Activated CD4-positive, alpha-beta T cell treated with anti-CD3 and anti-CD28 coated beads for 48 hours (primary cell): ENCODE measurements at places on chromosomes 3 and 15.

DNA sequence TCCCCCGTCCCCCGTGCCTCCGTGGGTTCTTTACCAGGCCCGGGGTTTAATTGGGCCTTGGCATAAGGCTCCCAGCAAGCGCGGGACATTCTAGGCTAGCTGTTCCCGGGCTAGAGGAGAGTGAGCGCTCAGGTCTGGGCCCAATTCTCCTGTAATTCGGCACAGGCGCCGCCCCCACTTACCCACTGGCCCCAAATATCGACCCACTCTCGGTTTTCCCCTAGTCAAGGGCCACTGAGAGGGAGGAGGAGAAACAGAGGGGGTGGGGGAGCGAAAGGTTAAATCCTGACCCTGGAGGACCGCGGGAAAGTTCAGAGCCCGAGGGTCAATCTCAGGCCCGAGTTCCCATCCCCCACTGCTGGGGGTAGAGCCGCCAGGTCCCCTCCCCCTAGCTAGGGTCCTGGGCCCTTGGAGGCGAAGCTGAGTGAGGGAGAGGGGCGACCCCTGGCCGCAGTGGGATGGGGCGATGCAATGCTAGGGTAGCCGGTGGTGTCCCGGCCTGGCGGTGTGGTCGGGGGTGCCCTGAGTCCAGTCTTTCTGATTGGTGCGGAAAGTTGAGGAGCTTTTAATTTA lies 8.5 kb upstream of the ONECUT1 start:
- no peak for DNase-seq

GRCh38 chr3:195609229-195609628 lies 25.5 kb upstream of the APOD start:
- DNase-seq, result no peak

- no peak for DNase-seq
Observed at GRCh38 chr3:178585454-178585853, 49.2 kb downstream of the KCNMB2 start.

- no peak for DNase-seq
Observed at GRCh38 chr3:97278506-97278905, 464.1 kb downstream of the EPHA6 start.

DNA sequence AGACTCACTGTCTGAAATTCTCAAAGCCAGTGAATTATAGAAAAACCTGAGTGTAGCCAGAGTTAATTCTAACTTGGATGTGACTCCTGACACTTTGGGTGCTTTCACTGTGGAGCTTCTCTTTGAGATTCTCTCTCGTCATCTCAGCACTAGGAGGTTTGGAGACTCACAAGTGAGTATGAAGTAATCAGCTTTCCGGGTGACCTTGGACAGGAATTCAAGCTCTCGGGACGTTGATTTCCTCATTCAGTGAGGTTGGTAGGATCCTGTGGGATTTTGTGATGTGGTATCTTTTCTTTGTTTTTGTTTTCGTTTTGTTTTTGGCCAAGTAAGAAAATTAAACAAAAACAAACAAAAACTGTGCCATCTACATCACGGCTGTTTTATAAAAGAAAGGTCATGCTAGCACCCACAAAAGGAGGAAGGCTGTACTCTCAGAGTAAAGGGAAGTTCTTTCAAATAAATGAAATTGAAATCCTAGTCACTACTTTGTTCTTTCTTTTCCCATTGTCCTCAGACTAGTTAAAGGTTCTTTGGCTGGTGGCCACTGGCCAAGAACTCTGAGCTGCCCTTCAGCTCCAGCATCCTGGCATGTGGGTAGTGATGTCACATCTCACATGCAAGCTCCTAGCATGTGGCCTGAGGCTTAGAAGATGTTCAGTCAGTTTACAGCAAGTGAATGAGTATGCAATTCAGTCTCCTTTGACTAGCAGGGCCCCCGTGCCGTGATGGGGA lies 263.3 kb upstream of the TPM1 start:
- no peak for DNase-seq

DNA sequence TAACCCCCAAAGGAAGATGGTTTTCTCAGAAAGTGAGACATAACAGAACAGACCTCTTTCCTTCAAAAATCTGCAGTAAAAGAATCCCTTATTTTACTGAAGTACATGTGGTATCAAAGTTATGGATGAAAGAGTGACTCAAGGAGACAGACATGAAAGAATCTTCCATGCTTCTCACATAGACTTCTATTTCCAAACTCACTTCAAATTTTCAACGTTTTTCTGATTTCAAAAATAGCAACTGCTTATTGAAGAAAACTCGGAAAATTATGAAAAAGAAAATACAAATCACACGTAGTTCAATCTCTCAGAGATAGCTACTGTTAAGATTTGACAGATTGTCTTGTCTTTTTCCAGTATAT lies 39.8 kb upstream of the TRA2B start:
- DNase-seq, result no peak

DNA sequence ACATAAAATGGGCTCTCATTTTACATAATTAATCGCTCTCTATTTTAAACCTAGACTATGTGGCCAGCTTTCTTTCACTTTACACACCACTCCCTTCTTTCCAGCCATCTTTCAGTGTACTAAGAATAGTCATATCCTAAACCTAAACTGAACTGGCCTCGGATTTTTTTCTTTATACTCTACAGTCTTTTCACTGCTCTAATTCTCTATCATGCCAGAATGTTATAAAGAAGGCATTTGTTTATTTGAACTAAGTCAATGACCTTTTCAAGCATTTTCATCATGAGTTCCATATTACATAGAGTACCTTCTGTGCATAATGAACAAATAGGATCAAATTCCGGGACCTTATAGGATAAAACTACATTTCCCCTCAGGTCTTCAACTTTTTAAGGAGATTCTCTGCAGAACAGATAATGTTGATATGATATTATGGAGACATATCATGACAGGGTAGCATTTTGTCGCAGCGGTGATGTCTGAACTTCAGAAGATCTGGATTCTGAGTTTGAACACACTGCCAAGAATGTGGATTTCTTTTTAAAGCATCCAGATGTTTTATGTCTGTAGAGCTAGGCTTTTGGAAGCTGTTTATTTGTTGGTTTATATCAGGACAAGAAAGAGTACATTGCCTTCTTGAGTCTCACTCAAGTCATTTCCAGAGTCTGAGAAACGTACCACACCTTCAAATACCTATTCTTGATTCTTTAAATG lies 1047.3 kb downstream of the MCTP2 start:
- no peak for DNase-seq

- no peak for DNase-seq
Observed at GRCh38 chr15:92361321-92362000, 32.2 kb upstream of the ST8SIA2 start.

DNA sequence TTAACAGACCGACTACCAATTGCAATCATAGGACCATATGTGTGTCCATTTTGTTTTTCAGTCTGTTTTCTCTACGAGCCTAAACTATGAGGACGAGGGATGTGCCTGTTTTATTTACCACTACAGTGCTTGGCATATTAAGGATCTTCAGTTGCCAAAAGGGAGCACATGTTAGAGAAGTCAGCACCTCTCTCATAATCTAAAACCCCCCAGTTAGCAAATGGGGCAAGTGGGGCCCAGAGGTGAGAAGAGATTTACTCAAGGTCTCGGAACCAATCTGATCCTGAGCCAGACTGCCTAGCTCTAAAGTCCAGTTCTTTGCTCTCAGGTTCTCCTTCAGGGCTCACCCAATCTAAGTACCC lies 578 bp upstream of the PODXL2 start:
- DNase-seq, result no peak

GRCh38 chr15:98549741-98550140 lies 98.6 kb upstream of the IGF1R start:
- no peak for DNase-seq

DNA sequence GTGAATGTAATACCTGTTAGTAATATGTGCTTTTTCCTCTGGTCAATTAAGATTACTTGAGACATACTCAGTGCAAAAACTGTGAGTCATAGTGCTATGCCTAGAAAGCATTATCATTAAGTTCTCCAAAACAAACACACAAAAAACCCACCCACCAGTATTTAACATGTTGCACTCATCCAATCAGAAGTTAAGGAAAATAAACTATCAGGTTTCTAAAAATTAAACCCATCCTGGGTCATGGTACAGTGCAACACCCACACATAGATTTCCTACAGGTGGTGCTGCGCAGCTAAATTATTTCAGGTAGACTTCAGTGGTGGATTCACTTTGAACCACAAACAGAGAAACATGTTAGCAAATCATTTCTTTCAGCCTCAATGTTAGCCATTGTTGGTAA lies 264.4 kb upstream of the VEPH1 start:
- no peak for DNase-seq

DNA sequence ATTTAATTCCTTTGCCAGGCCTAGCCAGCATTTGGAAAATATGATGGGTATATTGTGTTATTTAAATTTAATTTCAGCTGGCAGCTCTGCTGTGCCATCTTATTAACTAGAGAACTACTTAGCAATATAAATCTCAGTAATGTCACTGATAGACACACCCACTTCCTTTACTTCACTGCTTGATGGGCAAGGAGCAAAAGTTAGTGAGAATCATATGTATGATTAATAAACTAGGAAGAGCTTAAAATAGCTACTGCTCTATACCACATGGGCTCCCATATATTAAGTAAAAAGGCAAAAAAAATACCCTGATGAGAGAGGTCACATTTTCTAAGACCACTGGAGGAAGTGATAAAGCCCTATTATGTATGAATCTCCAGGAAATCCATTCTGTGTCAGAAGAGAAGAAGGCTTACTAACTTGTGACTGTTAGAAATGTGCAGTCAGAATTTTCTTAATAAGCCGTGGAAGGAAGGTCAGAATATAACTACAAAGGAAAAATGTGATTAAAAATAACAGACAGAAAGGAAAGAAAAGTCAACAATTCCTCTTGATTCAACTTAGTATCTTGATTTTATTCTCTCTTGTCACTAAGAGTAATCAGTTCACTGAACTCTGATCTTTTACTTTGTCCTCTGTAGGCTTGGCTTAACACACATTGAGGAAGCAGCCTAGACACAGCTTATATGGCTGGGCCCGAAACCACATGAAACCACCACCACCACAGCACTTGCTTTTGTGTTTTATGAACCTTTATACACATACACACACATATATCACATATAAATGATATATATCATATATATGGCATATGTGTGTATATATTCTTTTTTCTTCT lies 1233.9 kb upstream of the ALCAM start:
- no peak for DNase-seq

DNA sequence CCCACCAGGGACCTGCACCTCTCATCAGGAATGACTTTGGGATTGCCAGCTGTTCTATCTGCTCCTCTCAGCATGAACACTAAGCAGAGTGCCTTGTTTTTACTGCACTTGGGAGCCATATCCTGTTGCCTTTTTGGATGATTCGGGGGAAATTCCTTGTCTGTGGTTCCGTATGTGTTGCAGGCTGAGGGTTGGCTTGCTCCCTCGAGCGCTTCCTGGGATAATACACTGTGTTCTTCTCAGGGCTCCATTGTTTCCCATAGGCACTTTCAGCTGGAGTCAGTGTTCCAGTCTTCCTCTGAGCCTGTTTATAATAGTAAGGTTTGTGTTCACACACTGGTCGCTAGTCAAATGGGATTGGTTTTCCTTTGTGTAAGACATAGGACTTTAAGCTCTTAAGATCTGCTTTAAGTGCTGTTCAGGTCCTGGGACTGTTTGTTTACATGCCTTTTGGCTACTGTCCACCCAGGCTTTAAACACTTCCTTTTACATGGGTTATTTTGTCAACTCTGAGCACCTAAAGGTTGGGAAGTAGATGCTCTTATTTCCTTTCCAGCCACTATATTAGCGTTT lies 23.4 kb downstream of the BOC start:
- no peak for DNase-seq

DNA sequence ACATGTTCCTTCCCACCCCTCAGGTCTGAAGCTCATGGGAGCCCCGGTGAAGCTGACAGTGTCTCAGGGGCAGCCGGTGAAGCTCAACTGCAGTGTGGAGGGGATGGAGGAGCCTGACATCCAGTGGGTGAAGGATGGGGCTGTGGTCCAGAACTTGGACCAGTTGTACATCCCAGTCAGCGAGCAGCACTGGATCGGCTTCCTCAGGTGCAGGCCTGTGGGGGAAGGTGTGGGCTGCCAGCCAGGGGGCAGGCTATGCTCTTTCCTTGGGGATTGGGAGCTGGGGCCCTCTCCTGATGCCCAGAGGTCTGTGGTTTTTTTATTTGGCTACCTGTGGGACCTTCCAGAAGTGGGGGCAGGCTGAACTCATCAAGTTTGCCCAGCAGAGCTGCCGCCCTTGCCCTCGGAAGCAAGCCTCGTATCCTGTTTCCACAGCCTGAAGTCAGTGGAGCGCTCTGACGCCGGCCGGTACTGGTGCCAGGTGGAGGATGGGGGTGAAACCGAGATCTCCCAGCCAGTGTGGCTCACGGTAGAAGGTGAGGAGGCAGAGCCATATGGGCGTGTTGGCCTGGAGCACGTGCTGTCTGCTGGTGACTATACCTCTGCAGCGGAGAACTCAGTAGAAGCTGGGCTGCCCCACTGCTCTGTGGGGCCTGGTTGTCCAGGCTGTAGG lies 2.2 kb downstream of the TYRO3 start:
- DNase-seq, result no peak

GRCh38 chr15:39188314-39188713 lies 392.6 kb upstream of the THBS1 start:
- no peak for DNase-seq

DNA sequence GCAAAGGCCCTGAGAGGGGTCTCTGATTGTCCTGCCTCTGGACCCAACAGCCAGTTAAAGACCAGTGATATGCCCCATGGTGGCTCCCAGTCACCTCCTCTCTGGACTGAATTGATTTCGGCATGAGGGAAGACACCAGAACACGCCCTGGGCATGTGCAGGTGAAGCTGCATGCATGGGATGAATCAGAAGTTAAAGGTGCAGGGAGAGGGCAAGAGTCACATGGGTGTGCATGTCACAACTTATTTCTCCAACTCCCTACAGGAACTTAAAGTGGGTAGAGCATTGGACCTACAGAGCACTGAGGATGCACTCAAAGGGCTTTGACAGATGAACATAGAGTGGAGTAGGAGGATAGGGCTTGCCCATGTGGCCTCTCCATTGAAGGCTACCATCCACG lies 16.9 kb upstream of the RHCG start:
- DNase-seq, result no peak

DNA sequence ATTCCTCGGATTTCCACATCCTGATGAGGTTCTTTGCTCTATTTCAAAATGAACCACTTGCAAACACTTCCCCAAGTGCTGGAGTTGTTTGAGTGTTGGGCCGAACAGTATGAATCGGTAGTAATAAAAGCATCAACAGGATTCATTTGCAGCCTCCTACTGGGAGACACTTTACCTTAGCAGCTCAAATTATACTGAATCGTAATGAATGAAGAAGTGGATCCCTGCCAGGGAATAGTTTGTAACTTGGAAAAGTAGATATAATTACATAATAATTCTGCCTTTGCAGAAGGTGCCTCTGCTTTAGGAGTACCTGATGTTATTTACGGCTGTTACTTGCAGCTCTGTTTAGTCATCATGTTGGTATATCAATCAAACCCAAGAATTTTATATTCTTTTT lies 669.1 kb downstream of the CADM2 start:
- no peak for DNase-seq

DNA sequence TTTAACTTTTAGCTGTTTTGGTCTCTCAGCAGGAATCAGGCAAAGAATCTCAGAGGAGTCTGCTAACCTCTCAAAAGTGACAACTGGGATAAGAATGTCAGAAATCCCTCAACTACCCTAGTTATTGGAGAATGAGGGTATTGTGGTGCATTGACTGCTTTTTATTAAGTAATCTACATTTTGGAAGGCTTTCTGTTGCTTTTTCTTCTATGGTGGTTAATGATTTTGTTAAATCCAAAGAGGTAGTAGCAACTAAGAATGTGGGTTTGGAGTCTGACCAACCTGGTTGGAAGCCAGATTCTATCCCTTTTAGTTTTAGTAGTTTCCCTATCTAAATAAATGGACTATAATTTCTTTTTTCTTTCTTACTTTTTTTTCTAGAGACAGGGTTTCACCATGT lies 94.7 kb upstream of the RNF7 start:
- DNase-seq, result no peak

- DNase-seq, result no peak
Observed at GRCh38 chr3:47291158-47291753, 8.5 kb downstream of the KLHL18 start.
